ENCODE measurements at places on chromosomes 7 and 10.

- DNase-seq = no peak
Observed at GRCh38 chr7:50496569-50496968, 46.4 kb upstream of the FIGNL1 start.

GRCh38 chr10:31929261-31930022 lies 811 bp upstream of the ARHGAP12 start:
- peak; percentile 23 for DNase-seq

GRCh38 chr7:29965030-29965429 lies 24.6 kb downstream of the SCRN1 start:
- no peak for DNase-seq

DNA sequence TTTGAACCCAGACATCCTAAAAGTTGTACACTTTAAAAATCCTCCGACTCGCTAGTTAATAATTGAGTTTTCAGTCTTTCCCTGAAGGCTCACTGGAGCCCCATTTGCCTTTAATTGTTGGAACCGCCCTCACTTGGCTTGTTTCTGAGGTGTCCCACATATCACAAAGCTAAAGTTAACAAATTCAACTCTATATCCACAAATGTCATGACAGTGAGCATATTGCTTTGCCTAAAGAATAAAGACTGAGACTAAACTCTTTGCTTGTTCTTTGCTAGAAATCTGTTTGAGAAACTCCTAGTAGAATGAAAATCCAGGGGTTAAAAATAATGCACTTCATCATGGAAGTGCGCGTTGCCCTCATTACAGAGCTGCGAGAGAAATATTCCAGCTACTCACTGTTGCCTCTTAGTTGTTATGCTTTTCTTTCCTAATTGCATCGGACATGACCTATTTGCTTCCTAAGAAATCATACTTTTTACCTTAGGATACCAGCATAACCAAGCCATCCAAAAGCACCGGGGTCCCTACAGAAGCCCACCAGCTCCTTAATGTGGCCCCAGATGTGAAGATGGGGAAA lies 752 bp downstream of the THSD7A start:
- DNase-seq = no peak

DNA sequence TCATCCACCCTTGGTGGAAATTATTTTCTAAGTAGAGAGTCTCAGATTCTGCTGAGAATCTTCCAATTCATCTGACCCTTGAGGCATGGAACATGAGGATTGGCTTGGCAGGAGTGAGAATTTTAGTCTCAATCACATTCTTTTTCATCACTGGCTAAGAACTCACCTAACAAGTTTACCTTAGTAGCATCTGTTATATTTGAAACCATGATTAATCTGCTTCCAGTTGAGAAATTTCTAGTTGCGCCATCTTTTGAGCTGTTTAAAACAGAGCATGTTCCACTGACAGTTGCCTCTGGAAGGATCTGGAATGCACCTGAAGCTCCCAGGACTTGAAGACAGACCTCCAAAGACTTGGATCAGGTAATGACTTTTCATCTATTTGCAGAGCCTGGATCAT lies at the start of gene LIPK:
TSS of gene LIPK (plus strand) at position 292 of the 400 bp plus-strand sequence. CDS start 18,295 bp downstream, outside the sequence.
- DNase-seq = no peak

GRCh38 chr10:124063750-124064603 lies 29.4 kb downstream of the CHST15 start:
- DNase-seq = peak; percentile 38

- no peak for DNase-seq
Observed at GRCh38 chr10:97179311-97179710, 6.4 kb downstream of the SLIT1 start.

DNA sequence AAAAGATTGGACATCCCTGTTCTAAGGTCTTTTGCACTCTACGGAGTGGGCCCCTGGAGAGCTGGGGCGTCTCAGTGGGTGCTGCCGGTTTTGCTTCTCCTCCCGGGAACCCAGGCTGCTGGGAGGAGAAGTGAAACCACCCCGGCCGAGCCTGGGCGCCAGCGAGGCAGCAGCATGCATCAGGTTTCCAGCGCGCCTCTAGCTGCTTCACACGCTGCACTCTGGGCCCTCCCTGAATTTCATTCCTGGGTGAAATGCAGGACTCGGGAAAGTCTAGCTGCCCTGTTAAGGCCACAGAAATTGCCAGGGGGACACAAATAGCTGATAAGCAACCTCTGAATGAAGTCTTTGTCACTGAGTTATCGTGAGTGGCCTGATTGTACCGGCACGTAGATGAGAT lies 127.4 kb downstream of the TRRAP start:
- DNase-seq = no peak

GRCh38 chr7:81355911-81356310 lies 413.9 kb downstream of the HGF start:
- no peak for DNase-seq

GRCh38 chr7:94059746-94060145 lies 55.6 kb upstream of the BET1 start:
- peak; percentile 44 for DNase-seq

- no peak for DNase-seq
Observed at GRCh38 chr10:52031771-52032170, 282.3 kb upstream of the DKK1 start.

DNA sequence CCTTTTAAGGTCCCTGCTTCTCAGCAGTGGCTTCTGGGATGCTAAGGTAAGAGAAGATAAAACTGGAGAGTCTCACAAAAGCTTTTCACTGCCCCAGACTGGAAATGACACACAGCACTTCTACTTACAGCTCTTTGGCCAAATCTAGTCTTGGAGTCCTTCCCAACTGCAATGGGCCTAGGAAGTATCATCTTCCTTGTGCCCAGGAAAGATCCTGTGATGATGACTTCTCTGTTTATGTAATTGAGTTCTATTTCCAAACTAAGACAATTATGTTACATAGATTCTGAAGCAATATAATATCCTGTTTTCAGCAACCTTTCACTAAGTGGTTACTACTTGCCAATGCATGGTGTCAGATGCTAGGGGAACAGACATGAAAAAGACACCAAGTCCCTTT lies 234.1 kb downstream of the PTEN start:
- peak; percentile 69 for DNase-seq

DNA sequence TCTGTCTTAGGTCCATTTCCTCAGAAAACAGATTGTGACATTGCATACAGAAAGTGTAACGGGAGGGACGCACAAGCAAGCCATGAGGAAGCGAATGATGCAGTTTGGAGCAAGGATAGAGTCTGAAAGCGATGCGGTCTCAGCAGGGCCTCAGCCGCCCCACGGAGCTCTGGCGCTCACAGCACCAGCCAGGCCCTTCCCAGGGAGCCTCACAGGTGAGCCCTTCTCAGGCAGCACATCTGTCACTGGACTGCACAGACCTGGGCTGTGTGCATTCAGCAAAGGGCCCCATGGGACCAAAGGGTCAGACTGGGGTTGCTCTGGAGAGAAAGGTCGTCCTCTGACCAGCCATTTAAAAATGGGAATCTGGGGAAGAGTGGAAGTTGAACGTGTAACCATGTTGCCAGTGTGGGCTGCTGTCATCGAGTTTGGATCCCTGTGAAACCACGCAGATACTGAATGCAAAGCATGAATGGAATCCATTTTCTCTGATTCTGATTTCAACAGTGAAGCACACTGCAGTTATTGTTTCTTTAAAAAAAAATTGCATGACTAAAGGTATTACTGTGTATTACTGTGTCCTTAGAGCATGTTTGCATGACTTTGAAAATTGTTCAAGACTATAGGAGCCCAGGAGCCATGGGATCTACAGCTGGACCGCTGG lies 350.0 kb upstream of the AKR1E2 start:
- DNase-seq = no peak

DNA sequence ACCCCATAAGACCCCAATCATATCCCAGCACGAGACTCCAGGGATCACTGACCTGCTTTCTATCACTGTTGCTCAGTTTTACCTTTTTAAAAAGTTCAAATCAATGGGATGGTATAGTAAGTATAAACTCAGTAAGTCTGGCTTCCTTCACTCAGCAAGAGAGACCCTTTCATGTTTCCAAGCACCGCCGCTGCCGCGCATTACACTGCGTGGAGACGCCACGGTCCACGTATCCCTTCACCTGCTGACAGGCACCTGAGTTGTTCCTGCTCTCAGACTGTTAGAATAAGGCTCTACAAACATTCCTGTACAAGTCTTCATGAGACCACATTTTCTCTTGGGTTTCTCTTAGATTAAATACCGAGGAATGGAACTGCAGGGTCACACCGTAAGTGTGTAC lies 28.3 kb downstream of the MAD1L1 start:
- DNase-seq = no peak

DNA sequence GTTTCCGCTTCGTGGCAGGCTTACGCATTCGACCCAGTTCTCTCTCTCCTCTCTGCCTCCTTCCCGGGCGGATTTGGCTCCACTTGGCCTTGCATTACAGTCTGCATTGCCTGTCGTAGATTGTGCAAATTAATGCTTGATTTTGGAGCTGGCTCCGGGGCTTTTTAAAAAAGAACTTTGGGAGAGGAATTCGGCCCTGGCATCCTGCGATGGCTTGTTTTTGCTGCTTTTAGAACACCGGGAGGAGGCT lies 767 bp downstream of the EIF4EBP2 start:
- DNase-seq = peak; percentile 32

GRCh38 chr7:75756991-75757676 lies 14.9 kb downstream of the CCL26 start:
- no peak for DNase-seq

DNA sequence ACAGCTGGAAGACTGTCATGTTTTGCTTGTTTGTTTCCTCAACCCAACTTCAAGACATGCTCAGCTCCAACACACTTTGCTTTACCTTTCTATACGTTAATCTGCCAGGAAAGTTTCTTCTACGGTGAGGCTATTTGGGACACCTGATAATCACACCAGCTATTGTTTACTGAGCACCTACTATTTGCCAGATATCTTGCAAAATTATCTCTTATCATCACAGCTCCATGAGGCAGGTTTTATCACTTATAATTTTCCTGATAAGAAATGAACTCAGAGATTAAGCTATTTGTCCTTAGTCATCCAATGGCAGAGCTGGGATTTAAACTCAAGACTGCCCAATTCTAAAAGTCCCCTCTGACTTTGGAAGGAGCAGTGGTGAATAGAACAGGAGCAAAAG lies 117.4 kb downstream of the CREB5 start:
- DNase-seq = no peak

GRCh38 chr10:72277996-72278667 lies 4.4 kb downstream of the DDIT4 start:
- DNase-seq = no peak

DNA sequence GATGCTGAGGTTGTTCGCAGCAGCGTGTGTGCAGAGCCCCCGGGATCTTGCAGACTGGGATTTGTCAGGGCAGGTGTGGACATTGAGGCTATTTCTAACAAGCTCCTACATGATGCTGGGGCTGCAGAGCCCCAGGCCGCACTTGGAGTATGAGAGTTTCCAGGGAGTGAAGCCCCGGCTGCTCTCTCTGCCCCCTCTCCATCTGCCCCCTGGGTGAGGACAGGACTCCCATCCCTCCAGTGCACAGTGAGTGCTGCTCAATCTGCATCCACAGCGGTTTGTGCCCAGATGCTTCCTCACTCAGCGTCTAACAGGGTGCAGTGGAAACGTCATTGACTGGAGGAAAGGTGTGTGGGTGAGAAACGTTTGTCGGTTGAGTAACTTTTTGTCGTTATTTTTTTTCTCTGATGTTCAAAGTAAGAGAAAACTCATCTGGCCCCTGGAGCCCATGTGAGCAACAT lies 25.3 kb downstream of the IL2RA start:
- DNase-seq = no peak

GRCh38 chr10:73647211-73647874 lies 6.1 kb upstream of the MYOZ1 start:
- no peak for DNase-seq

DNA sequence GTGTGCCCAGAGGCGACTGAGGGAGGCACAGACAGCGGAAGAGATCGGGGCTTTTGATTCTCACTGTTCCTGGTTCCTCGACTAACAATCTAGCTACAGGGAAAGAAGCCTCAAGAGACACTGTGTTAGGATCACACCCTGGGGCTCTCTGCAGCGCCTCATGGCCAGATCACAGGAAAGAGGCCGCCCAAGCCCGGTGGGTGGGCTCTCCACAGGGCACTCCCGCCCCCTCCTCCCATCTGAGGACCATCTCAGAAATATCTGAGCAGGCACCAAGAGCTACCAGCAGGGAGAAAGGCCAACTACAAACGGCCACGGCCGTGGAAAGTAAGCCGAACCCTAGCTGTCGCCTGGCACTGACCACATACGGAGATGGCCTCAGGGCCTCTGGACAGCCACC lies 224.2 kb downstream of the MLLT10 start:
- DNase-seq = no peak

GRCh38 chr7:39341083-39341482 lies 225.1 kb upstream of the YAE1 start:
- DNase-seq = no peak

- no peak for DNase-seq
Observed at GRCh38 chr10:120632047-120632446, 175.0 kb downstream of the PLPP4 start.

- DNase-seq = no peak
Observed at GRCh38 chr7:90119178-90119971, 34.9 kb upstream of the STEAP1 start.

DNA sequence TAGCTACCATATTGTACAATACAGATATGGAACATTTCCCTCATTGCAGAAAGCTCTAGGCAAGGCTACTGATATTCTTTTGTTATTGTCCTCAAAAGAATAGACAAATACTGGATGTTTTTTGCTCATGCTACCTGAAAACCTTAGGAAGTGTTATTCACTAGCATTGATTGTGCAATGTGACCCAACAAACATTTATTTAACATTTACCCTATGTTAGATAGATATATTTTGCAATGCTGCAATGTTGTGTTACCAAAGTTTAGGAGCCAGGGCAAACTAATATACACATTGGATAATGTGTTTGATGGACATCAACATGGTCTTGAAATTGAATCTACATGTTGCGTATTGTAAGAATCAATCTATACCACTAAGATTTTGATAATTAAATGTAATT lies 112.8 kb upstream of the CREB5 start:
- no peak for DNase-seq

DNA sequence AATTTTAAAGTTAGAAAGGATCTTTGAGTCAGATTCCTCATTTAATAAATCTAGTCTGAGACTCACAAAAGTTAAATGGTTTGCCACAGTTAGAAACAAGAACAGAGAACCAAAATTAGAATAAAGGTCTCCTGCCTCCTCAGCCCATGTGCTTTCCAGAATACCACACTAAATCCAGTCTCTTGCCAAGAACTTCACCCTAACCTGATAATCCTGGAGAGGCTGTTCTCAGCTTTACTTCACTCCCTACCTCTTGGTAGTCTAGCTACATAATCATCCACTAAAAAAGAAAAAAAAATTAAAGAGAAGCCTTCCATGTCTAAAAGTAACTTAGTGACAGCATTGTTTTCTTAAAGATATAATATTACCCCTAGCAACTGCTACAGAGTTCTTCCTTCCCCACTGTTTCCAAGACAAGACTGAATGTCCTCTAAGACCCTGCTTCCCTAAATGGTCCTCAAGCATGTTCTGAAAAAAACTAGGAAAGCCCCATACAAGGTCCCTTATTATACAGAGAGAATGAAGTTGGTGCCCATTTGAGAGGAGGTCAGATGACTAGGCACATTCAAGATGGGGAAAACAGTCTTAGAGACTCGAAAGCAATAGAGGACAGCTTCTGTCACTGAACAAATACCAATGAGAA lies 56.8 kb downstream of the ZNF438 start:
- peak; percentile 17 for DNase-seq

- DNase-seq = no peak
Observed at GRCh38 chr10:98269435-98269912, 1.5 kb upstream of the LOXL4 start.

All from inflammatory macrophage treated with lipopolysaccharide for 1 hour (primary cell).